ENCODE measurements at places on chromosomes 4 and X.

- DNase-seq = no peak
Observed at GRCh38 chr4:187849556-187850225, 145.9 kb upstream of the ZFP42 start.

DNA sequence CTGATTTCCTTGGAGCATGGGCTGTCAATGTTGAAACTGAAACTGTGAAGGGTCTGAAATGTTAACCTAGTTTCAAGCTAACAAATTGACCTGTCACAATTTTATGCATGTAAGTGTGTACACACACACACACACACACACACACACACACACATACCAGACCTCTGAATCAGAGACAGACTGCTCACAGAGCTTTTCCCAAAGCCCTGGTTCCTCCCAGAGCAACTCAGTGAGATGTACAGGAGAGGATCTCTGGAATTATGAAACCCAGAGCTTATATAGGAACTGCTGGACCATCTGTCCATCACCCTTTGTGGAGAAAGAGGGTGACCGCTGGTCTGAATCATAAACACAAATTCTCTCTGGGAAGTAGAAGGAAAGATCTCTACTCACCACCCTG is 228.1 kb upstream of the PRPS2 start:
- DNase-seq = no peak

GRCh38 chr4:113122066-113122465 is 72.6 kb downstream of the ANK2 start:
- no peak for DNase-seq

- DNase-seq = peak; percentile 47
Observed at GRCh38 chr4:128863312-128864075, 54.0 kb downstream of the JADE1 start.

DNA sequence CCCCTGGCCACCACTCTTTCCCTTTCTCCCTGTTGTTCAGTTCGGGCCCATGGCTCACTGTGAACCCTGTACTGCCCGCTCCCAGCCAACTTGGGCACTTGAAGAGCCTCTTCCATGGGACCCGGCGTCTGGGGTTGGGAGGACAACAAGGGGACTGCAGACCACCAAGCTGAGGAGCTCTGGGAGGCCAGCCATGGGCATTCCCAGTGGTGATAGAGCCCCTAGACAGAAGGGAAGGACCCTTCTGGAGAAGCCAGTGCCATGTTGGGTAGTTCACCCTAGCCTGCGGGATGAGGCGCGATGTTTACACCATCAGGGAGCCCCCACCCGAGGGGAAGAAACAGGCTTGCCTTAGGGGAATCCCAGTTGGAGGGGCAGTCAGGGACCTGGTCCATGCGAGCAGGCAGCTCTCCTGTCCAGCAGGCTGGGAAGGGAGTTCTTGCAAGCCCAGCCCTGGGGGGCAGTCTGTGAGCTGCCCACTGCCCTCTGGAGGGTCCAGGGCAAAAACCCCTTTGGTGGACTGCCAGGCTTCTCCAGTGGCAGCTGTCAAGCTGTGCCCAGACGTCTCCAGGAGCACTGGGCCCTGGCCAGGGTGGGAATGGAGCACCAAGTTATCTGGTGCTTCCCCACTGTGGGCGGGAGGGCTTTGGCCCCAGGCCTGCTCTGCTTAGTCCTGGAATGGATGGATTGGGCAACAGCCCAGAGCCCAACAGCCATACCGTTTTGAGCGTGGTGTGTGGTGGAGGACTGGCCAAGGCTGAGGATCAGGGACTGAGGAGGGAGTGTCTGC is 23.7 kb upstream of the UBA1 start:
- no peak for DNase-seq

DNA sequence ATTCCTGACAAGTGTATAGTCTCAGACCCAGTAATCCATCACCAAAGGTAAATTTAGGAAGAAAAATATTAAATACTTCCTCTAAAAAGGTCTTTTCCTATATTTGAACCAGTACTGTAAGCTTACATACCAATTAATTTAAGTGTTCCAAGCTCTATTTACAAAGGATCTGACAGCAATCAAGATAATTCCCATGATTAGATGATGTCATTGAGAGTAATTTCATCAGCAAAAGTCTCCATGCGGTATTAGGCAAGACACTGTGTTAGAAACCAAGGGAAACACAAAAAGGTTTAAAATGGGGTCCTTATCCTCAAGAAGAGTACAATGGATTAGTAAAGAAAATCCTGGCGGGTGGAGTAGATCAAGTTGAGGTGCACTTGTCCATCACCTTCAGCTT is 198.5 kb downstream of the PRDM5 start:
- DNase-seq = no peak

DNA sequence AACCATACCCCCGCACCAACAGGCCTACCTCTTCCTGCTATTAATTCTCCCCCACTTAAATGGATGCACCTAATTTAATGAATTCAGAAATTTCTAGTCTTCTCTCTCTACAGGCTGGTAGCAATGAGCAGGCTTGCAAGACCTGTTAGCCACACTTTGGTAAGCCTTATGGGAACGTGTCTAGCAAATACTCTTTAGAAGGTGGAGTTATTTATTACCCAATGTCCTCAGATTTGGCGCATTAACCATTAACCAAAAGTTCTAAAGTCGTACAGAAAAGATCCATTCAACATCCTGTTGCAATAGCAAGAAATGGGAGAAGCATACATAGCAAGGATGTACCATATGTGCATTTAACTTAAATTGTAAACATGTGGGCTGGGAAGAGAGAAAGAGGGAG is 47.5 kb downstream of the SLITRK2 start:
- DNase-seq = no peak

GRCh38 chrX:30830326-30830943 is 58.6 kb downstream of the TAB3 start:
- no peak for DNase-seq

GRCh38 chr4:39893693-39894072 is 84.0 kb downstream of the PDS5A start:
- DNase-seq = no peak

DNA sequence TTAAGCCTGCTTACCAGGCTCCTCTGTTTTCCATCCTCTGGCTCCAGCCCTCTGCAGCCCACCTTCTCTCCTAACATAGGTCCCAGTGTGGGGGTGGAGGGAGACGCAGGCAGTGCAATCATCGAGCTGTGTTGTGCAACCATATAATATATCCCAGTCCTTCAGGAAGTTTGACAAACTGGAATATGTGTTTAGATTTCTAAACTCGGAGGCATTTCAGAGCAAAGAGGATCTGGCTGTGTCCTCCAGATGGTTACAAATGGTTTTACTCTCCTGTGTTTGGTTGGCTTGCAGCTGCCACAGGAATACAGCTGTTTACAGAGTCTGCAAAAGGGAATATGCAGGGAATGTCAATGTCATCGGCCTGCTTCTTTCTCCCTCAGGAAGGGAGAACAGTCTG is 195.3 kb upstream of the LNX1 start:
- no peak for DNase-seq

- no peak for DNase-seq
Observed at GRCh38 chrX:443536-444210, 57.0 kb upstream of the PPP2R3B start.

GRCh38 chr4:8131210-8131609 is 27.4 kb downstream of the ABLIM2 start:
- no peak for DNase-seq

DNA sequence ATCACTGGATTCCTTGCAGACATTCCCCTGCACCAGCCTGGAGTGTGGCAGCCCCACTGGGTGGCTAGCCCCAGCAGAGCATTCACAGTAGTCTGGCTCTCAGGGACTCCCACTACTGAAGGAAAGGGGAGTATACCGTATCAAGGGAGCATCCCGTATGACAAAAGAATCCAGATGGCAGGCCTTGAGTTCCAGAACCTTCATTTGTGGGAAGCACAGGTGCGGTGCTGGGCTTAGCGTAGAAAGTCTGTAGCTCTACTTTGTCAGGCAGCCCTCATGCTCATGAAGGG is 79.6 kb downstream of the CENPC start:
- no peak for DNase-seq

DNA sequence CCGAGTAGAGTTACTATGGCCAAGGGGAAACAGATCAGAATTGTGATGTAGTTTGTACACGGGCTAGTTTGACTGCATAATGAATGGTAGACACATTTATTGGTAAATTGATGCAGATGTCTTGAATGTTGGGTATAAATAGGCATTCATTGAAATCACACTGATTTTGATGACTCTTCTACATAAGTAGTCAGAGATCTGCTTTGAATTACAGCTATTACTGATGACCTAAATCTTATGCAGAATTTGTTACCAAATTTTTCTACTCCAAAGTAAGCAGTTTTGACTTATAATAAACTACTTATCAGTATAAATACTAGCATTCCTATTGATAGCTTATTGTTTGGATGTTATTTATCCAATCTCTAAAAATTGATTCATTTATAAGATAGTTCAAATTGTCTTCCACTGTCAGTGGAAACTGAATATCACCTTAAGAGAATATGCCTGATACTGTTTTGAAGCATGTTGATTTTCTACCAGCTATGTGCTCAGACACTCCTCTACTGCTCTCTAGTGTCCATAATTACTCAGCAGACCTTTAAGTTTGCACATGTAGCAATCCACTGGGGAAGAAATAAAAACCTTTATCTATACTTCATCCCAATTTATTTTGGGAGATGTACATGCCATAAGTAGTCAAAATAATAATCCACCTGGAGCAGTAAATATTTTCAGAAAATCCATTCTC is 120.3 kb downstream of the RASL11B start:
- DNase-seq = no peak

DNA sequence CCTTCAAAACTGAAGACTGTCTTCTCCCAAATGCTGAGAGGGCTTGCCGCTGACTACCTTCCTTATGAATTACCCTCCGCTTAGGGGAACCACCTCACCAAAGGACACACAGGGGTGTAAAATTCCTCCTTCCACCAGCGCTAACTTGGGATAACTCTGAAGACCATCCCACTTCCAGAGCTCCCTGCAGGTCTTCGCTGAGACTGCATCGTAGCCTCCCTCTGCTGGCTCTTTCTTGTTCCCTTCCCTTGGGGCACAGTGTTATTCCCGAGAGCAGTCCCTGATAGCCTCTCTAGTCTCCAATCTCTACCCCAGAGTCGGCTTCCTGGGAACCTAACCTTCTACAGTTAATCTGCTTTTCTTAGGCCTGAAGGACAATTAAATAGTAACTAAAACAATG is 725.5 kb upstream of the ATOH1 start:
- DNase-seq = no peak

DNA sequence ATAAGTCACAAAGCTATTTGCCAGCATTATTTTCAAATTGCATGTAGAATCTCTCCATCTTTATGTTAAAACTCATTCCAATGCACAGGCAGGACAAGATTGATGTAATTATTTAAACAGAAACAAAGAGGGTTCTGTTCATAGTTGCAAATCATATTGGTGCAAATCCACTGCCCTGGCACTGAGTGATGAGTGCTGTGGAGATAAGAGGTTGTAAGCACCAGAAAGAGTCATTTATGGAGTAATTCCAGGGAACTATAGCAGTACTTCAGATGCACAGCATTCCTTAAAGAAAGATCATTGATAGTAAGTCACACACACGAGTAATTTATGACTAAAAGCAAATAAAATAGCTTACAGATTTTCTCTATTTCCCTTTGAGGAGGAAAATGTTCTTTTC is 337.7 kb upstream of the CTSO start:
- DNase-seq = no peak

- no peak for DNase-seq
Observed at GRCh38 chrX:53895270-53895669, 149.0 kb downstream of the PHF8 start.

- no peak for DNase-seq
Observed at GRCh38 chr4:122758033-122758432, 25.5 kb downstream of the BBS12 start.

GRCh38 chr4:78770091-78770642 is 6.0 kb upstream of the BMP2K start:
- DNase-seq = no peak

DNA sequence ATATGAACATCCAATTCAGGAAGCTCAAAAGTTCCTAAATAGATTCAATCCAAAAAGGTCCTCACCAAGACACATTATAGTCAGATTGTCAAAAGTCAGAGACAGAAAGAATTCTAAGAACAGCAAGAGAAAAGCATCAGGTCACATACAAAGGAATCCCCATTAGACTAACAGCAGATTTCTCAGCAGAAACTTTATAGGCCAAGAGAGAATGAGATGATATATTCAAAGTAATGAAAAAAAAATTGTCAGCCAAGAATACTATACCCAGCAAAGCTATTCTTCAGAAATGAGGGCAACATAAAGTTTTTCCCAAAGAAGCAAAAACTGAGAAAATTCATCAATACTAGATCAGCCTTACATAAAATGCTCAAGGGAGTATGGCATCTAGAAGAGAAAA is 106.6 kb upstream of the SH3RF1 start:
- DNase-seq = no peak

DNA sequence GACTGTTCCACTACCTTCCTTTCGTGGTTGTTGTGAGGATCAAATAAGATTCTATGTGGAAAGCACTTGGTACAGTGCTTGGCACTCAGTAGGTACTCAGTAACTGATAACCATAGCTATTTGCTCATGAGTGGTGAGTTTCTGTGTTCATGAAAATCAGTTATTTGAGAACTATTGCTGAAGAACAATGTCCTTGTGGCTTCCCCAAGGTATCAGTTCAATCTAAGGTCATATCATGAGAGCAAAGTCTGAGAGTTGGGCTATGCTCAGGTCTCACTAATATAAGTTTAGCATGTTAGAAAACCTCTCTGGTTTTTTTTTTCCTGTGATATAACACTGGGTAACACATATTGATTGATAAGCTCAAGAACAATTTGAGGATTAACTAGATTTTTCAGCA is 147.8 kb downstream of the GRIA3 start:
- no peak for DNase-seq

DNA sequence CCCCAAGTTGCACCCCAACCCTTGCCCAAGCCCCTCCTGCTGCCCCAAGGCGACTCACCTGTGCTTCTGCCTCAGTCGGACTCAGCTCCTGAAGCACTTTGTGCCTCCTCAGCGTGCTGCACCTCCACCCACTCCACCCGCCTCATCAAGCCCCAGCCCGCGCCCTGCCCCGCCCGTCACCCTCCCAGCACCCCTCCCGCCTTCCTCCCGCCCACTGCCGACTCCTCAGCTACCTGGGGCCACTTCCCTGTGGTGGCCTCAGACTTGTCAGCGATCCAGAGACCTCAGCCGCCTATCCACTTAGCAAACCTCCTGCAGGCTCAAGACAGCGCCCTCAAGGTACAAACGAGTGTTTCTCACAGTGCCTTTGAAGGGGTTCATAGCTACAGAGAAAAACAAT is 19.6 kb upstream of the IQCM start:
- DNase-seq = no peak

DNA sequence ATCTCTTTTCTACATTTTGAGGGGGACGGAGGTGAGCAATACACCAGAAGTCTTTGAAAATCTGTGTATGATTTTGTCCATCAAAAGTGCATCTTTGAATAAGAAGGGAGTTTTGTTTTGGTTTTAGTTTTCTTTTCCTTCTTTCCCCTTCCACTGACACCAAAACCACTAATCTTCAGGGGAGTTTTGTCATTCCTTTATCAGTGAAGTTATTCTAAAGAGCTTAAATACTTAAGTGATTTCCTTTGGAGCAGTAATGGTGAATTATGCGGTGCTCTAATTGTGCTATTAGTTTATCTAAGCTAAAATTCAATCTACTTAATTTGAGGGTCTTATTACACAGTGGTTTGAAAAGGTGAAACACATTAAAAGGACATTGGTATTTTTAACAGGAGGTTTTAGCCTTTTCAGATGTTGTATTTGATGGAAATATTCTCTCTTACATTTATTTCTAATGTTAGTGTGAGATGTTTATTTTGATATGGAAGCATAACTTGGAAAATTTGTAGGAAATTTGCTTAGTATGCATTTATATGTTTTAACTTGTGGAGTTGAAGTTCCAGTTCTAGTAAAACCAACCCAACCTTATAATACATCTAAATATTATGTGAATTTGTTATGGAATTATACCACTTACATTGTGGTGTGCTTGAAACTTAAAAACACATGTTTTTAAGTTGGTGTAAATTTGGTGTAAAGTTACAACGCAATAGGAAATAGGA is 124.9 kb downstream of the PCDH7 start:
- no peak for DNase-seq

Data from stimulated activated CD4-positive, alpha-beta T cell treated with anti-CD3 and anti-CD28 coated beads, Interleukin-1b, Interleukin-23, amount 100 ng/mL, for 48 hours (primary cell).